ENCODE measurements at places on chromosomes 5 and 9.

GRCh38 chr9:111720174-111720573, 58.8 kb downstream of the GNG10 start:
- DNase-seq = no peak

- no peak for DNase-seq
These were observed 34.1 kb upstream of the FIBCD1 start for GRCh38 chr9:130972957-130973685.

- DNase-seq = no peak
These were observed 114.1 kb downstream of the MLLT3 start for GRCh38 chr9:20508242-20508641.

DNA sequence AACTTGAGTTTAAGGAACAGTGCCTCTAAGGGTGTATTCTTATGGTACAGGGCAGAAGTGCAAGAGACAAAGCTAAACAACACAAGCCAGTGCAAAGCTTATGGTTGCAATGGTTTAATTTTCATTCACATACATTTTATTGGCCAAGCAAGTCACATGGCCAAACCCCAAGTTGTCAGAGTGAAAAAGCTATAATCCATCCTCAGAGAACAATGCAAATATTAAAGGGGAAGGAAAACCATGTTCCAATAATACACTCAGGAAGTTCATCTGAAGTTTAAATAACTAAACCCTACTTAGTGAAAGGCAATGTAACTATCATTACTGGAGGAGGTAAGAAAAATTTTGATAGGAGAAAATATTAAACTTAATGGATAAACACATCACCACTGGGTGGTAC, 26.6 kb upstream of the TLR4 start:
- DNase-seq = no peak

DNA sequence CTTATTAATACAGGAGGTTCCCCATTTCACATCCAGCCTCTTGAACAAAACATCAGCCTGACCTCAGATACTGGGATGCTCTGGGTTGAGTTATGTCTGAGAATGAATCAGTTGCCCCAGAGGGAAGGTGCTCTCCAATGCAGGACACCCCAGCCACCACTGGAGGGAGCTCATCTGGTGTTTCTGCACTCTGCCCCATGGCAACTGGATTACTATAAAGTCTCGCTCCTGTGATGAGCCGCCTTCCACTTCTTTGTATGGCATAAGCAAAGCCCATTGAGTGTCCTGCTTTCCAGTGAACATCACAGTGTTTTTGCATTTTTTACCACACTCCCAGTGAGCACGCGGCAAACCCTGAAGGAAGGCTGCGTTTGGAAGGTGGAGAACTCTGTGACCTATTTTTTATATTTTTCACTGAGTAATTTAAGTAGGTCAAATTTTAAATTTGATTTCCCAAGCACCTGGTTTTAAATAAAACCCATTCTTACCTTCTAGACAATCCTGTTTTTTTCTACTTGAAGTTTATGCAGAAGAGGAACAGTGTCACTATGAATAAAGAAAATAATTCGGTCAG, 176.9 kb upstream of the WWC1 start:
- DNase-seq = no peak

DNA sequence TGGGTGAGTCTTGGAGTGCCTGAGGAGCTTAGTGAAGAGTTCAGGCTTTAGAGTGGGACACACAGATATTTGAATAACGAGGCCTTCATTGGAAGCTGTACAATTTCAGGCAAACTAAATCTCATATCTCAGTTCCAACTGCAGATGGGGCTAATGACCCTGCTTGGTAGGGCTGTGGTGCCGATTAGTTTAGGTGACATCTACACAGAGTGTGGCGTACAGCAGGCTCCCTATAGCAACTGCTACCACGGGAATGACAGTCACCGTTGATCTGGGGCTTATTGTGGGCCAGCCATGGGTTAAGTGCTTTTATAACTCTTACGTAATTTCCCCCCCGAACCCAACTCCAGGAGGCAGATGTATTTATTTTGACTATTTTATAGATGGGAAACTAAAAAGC, 70.8 kb downstream of the FAT2 start:
- no peak for DNase-seq

GRCh38 chr9:98637381-98637780, 71.4 kb downstream of the GABBR2 start:
- DNase-seq = no peak

DNA sequence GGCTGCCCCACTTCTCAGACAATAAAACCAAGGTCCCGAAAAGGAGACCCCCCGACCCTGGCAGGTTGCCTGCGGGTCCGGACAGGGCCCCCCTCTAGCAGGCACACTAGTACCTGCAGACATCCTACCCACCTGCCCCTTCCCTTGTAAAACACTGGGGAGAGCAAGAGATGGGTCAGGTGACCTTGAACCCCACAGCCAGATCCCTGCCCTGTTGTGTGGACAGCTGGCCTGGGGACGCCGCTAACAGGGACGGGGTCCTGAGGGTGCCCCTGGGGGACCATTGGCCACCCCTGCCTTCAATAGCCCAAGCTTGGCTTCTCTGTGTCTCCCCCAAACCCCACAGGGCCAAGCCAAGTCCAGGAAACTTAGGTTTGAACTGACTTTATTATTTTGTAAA, 45.0 kb upstream of the UBAC1 start:
- no peak for DNase-seq

GRCh38 chr5:160969645-160970044, 117.6 kb upstream of the ATP10B start:
- no peak for DNase-seq

GRCh38 chr5:10684303-10685086, 76.5 kb downstream of the DAP start:
- DNase-seq = no peak

- DNase-seq = no peak
These were observed 54.1 kb downstream of the RORB start for GRCh38 chr9:74551266-74551665.

- no peak for DNase-seq
These were observed 213.2 kb upstream of the EDIL3 start for GRCh38 chr5:84597904-84598303.

- no peak for DNase-seq
These were observed 390.2 kb upstream of the SGCD start for GRCh38 chr5:155936520-155937406.

DNA sequence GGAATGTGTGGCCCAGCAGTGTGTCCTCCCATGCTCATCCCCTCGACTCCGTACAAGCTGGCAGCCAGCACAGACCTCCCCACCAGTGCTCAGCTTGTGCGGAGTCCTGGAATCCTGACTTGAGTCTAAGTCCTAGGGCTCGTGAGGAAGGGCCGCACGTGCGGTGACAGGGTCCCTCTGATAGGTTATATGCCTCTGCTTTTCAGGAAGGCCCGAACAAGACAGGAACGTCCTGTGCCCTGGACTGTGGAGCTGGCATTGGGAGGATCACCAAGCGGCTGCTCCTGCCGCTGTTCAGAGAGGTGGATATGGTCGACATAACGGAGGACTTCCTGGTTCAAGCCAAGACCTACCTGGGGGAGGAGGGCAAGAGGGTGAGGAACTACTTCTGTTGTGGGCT, 7.9 kb downstream of the NTMT1 start:
- no peak for DNase-seq

DNA sequence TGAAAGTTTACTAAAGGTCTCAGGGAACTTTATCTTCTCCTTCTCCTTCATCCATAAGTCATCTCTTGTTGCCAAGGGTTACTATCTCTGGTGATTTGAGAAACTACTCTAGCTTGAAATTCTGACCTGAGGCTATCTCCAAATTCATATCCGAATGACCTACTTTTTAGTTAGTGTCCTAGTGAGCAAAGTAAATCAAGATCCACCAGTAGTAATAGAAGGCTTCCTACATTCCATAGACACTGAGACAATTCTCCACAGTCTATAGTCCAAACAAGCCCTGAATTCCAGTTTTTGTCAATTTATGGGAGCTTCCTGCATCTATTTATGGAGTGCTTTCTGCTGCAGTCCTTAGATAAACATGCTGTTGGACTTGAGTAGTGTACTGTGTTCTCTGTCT, 5.0 kb downstream of the IL7R start:
- DNase-seq = no peak

- no peak for DNase-seq
These were observed 7.7 kb downstream of the P4HA2 start for GRCh38 chr5:132219981-132220380.

- no peak for DNase-seq
These were observed 95.3 kb downstream of the GALNT10 start for GRCh38 chr5:154285661-154286408.

DNA sequence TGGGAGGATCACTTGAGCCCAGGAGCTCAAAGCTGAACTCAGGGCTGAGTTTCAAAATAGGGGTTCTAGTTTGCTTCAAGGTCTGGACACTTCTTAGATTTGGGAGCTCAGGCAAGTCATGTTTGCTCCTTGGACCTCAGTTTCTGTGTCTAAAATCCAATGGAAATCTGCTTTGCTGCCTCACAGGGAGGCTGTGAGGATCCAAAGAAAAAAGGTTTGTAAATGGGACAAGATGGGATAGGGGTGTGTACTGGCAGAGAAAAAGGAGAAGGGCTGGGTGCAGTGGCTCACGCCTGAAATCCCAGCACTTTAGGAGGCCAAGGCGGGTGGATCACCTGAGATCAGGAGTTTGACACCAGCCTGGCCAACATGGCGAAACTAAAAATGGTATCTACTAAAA, 39.6 kb upstream of the SH3PXD2B start:
- DNase-seq = no peak

- DNase-seq = no peak
These were observed at the start of gene AFAP1L1 for GRCh38 chr5:149271716-149272563. TSS of gene AFAP1L1 (plus strand) at chr5:149271859. CDS start at chr5:149271969, 110 bp downstream.

DNA sequence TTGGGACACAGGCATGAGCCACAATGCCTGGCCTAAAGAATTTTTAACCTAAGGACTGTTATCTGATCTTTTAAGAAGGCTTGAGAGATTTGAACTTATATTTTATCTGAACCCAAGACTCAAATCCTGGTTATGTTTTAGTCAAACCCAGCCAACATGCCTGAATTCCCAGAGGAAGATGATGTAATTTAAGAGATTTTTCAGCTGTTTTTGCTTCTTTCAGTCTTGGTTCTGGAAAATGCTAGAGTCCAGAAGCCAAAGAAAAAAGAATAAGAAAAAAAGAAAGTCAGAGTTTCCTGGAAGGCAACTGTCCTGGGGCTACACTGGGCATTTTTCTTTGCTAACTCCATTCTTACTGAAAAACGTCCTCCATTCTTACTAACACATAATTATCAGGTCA, 85.8 kb downstream of the SNX18 start:
- no peak for DNase-seq

DNA sequence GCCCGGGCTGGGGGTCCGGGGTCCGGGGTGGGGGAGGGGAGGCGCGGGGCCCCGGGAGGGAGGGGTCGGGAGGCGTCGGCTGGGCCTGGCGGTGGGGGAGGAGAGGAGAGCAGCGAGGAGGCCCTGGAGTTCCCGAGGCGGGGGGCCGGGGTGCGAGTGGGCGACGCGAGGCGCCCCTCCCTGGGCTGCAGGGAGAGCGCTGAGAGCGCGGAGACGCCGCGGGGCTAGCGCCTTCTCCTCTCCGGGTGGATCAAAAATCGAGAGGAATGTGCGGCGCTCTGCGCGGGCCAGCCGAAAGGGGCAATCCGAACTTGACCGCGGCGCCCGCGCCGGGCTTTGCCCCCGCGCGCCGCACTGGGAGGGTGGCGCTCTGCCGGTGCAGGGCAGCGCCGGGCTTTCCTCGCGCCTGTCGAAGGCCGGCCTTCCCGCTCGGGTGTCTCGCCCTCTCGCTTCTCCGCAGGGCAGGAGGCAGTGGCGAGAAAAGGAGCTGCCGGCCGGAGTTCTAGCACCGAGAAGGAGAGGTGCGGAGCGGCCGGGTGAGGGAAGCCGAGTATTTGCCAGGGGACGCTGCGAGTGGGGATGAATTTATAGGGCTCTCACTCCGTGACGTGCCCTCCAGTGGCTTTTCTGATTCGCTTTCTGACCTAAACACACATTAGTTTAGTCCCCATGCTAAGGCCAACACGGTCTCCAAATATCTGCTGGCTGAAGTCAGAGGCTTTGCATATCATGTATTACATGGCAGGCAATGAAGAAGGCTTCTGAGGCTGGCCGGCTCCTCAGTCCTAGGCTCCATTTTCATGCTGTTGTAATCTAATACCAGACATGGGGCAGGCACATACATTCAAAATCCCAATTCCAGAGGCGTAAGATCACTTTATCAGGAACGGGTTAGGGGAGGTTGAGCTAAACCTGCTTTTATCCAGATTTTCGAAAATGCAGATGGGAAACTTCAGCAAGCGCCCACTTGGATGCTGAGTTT, 503 bp upstream of the GDNF start:
- DNase-seq = no peak

GRCh38 chr9:116286297-116286696, 132.7 kb downstream of the PAPPA start:
- DNase-seq = no peak

GRCh38 chr5:90696153-90696552, 137.6 kb downstream of the ADGRV1 start:
- no peak for DNase-seq

DNA sequence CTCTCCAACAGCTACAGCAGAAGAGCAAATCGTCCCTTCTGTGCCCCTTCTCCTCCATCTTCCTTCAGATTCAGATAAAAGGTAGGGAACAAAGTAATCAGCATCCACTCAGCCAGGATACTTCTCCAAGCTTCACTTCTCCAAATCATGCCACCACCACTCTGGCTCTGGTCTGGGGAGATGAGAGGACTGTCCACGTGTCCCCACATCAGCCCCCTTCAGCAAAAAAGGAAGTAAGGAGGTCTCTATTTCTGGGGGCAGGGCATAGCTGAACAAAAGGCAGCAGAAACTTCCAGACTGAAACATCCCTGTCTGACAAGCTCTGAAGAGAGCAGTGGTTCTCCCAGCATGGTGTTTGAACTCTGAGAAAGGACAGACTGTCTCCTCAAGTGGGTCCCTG, 116.9 kb downstream of the C5orf15 start:
- DNase-seq = no peak

DNA sequence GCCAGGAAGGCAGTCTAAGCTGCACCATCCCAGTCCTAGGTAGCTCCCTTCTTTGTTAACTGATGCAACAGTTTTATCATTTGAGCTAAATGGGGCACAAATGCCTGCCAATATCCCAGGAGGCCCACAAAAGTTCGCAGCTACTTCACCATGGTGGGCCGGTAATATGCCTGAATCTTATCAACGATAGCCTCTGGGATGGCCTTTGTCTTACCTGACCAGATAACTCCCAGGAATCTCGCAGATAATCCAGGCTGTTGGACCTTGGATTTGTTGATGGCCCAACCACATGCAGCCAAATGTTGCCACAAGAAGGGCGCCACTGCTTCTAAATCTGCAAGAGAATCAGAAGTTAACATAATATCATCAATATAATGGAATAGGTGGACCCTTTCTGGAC, 83.8 kb upstream of the ATP10B start:
- no peak for DNase-seq

GRCh38 chr5:14174230-14174636, 31.1 kb downstream of the TRIO start:
- no peak for DNase-seq

DNA sequence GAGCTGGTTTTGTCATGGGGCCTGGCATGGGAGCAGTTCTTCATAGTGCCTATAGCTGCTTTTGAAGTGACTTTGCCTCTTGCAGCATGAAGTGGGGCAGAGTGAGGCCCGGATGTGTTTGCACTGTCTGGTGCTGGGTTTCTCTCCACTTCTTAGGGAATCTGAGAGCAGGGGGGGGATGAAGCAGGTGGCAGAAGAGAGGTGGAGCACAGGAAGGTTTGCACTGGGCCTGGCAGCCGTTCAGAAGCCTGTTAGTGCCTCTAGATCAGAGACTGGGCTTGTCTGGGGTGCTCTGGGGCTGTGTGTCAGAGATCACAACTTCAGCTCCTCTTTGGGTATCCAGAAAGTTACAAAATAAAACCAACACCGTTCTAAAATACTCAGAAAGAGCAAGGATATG, 18.4 kb downstream of the USP20 start:
- DNase-seq = no peak

- no peak for DNase-seq
These were observed 56.1 kb downstream of the AGXT2 start for GRCh38 chr5:34991486-34992238.
